SK-N-SH (cell line): ENCODE measurements at places on chromosomes 6 and 20.

DNA sequence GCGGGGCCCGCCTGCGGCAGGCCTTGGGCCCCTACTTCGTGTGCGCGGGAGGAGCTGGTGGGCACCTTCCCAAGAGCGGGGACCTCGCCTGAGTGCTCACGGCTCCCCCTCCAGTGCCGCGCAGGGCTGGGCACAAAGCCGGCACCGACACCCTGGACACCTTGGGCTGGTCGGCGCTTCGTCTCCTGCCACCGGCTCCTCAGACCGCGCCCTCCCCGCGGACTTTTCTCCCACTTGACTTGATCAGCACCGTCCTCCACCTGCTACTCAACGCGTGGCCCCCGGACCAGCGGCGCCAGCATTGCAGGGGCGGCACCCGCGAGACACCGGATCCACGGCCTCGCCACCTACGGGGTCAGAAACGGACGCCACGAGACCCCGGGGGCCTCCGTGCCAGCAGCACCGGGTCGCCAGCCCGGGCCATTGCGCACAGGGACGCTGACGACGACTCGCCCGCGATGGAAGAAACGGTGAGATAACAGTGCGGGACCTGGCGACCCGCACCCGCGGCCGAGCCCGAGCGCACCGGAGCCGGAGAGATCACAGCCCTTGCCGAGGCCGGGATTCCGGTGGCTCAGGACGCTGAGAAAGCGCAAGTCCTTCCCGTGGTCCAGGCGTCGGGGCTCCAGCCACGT is 154.2 kb downstream of the DLL1 start:
- no peak for DNase-seq

DNA sequence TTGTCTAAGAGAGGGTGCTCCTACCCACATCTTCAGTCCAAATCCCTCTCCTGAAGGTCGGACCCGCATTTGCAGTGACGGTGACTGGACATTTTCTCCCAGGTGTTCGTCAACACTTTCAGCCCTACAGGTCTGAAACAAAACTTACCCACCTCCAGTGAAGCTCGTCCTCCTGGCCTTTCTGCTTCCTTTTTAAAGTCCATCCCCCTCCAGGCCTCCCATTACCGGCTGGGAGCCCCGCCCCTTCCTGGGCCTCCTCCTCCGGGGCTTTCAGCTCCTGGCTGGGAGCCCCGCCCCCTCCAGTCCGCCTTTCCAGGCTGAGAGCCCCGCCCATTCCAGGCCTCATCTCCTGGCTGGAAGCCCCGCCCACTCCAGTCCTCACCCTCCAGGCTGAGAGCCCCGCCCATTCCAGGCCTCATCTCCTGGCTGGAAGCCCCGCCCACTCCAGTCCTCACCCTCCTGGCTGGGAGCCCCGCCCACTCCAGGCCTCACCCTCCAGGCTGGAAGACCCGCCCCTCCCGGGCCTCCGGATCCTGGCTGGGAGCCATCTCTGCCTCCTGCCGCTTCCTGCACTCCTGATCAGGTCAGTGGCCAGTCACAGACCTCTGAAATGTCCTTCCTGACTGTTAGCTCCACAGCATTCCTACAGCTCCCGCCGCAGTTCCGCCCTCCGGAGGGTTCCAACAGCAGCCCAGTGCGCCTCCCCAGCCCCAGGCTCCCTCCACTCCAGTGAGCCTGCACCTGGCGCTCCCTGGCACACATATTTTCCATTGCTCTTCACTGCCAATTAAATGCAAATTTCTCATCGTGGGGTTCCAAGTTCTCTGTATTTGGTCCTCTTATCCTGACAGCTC is 98.5 kb downstream of the LY86 start:
- DNase-seq = peak; percentile 89

DNA sequence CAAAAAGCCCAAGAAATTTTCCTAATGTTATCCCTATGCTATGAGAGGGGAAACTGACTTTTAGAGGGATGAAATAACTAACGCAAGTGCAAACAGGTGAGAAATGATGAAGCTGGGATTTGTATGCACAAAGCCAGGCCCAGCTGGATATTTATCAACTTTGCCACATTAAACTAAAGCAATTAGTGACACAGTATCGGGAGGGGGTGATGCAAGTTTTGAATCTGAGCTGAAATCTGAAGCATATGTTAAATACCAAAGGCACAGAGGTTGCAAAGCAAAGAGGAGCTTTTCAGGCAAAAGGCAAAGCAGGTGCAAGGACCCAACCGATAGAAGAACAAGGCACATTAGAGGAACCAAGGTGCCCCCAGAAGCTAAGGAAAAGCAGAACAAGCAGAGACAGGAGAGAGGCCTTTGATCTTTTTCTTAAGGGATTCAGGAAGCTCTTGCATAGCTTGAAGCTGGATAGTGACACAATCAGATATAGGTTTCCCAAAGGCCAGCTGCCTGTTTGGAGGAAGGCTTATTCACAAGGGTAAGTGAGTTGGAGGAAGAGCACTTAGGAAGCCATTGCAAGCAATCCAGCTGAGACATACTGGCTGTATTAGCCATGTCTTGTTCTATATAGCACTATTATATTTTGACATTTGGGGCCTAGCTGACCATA is 207.5 kb downstream of the HIVEP2 start:
- no peak for DNase-seq

GRCh38 chr20:4252005-4252404 is 236.6 kb upstream of the RNF24 start:
- DNase-seq = no peak

- no peak for DNase-seq
Measured at GRCh38 chr6:116223355-116223754, 30.5 kb downstream of the TSPYL4 start.

DNA sequence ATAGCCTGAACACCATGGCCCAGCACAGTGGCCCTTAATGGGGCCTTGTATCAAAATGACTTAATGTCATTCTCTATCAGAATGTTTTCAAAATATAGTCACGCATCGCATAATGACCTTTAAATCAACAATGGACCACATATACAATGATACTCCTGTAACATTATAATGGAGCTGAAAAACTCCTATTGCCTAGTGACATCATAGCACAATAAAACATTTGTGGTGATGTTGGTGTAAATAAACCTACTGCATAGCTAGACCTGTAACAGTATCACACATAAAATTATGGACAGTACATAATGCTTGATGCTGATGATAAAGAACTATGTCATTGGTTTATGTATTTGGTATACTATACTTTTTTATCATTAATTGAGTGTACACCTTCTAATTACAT is 9.3 kb downstream of the ELOVL5 start:
- DNase-seq = no peak

DNA sequence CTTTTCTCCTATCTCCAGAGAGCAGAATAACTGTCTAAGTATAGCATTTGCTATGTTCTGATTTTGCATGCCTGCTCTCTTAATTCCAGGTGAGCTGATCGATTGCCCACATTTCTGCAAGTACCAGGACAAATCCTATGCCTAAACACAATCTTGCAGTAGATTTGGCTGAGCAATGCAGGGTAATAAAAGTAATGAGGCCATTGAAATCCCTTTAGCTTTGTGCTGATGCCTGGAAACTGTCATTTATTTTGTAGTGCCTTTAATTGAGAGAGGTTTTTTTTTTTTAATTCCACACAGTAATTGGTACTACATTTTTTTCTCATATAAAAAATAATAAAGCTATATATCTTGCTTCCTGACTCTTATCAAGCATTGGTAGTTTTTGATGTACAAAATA is 252.3 kb downstream of the NKAIN2 start:
- no peak for DNase-seq

GRCh38 chr20:24708411-24709295 is 239.2 kb downstream of the SYNDIG1 start:
- DNase-seq = no peak

GRCh38 chr20:17097603-17098002 is 129.2 kb upstream of the PCSK2 start:
- no peak for DNase-seq

DNA sequence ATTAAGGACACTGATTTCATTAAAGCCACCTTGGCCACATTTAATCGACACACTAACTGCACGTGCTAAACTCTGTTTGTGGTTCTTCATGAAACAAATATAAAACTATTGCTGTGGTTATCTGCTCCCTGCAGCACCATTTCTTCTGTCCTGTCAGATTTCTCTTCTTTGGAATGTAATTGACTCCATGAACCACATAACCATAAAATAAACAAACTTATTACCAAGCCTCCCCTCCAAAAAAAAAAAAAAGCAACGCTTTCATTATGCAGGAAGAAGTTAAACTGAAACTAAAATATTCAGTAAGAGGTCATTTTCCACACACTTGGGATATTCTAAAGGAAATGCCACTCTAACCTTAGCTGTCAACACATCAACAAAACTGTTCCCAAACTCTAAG is 319.1 kb upstream of the NT5E start:
- DNase-seq = no peak

DNA sequence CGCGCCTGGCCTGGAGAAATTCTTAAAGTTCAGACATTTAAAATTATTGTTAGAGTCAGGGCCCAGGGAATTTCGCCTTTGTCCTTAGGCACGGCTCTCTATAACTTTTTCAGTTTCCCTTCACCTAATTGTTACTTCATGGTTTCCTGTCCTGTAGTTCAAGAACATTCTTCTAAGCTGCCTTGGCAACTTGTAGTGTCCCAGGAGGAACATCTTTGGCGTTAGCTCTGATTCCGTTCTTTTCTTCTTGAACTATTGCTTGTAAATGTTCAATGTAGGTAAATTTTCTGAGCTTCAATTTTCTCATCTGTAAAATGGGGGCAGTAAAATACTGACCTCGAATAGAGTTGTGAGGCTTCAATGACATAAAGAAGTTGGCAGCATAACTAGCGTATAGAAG is 41.8 kb downstream of the TIAM2 start:
- DNase-seq = no peak

GRCh38 chr20:32702706-32703425 is 29.1 kb upstream of the C20orf203 start:
- DNase-seq = no peak

DNA sequence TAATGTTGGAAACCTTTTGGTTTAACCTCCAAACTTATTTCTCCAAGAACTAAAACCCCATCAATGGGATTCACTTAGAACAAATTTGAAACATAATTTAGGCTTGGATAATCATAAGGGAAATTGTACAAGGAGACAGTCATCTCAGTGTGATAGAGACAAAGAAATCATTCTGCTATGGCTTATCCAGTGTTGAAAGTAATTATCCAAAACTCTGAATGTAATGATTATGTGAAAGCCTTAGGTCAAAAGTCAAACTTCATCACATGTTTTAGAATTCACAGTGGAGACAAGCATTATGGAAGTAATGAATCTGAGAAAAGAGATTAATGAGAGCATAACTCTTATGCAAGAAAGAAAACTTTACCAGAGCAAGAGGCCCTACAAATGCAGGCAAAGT is 20.0 kb downstream of the MC3R start:
- no peak for DNase-seq

GRCh38 chr6:32178547-32179440 is 589 bp downstream of the RNF5 start:
- peak; percentile 48 for DNase-seq

- peak; percentile 34 for DNase-seq
Measured at GRCh38 chr6:166541876-166542579, 44.5 kb downstream of the RAMACL start.

- no peak for DNase-seq
Measured at GRCh38 chr6:157029980-157030690, 253.0 kb downstream of the ARID1B start.

GRCh38 chr20:1621316-1621715 is 1.5 kb upstream of the SIRPB1 start:
- DNase-seq = no peak

DNA sequence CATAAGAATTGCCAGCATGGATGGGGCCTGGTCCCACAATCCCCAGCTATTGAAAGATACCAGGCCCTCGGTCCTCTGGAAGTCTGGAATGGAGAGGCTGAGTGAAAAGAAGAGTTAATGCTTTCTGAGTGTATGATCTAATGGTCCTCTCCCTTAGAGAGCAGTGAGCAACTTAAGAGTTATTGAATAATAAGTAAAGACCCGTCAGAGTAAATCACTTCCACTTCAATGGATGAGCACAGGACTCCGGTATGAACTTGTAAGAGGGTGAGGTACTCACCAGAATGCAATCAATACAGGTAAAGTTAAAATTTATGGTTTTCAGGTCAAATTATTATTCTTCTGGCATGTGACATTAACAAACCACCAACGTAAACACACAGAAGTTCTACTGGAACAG is 39.9 kb downstream of the FAXC start:
- DNase-seq = no peak

DNA sequence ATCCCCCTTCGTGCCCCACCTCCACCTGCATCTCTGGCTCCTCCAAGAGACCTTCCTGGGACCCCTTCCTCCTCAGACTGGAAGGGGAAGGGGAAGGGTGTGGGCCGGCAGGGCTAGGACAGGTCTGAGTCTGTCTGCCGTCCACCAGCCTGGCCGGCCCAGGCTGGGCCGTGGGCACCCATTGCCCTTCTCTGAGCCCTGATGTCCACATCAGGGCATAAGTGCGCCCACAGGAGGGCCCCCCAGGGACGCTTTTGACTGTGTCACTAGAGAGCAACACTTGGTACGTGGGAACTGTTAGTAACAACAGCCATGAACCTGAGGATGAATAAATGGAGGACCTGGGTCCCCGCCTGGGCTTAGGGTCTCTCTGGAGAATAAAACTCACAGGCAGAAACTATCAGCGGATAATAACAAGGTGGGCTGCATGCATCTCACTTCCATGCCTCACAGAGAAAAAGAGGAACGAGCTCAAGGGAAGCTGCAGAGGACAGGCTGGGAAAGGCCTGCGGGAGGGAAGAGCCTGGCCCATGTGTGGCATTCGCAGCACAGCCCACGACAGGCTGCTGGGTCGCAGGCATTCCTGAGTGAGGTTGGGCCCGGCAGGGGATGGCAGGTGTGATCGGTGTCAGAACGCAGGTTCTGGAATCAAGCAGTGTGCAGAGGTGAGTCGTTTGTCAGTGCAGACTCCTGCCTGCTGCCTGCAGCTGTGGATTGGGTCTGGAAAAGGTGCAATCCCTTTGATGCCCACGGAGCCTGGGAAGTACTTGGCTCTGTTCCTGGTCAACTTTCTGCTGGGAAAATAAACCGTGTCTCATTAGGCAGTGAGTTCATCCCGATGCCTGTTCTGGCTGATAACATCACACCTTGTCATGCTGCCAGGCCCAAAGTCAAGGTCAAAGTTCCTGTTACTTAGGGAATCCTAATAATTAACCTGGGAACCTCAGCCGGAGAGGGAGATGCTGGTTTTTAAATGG is 60.9 kb downstream of the BCAS4 start:
- DNase-seq = peak; percentile 71

DNA sequence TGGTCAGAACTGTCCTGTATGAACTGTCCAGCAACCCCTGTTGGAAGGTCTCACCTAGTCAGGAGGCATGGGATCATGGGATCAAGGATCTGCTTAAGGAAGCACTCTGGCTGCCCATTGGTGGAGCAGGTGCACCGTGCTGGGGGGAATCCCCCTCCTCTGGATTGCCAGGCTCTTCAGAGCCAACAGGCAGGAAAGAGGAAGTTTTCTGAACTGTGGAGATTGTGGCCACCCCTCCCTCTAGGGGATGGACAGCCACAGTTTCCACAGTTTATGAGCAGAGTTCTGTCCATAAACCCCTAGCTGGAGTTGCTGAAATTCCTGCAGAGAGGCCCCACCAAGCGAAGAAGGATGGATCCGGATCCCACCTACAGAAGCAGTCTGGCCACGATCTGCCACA is 13.0 kb upstream of the HLA-DQB1 start:
- no peak for DNase-seq
